ENCODE measurements at places on chromosomes 6 and 20. TPM values are rescaled to one million over a fixed set of nuclear protein-coding genes. Genes with fewer than 3 reads are reported as not detected.

BIRC7 gene
- not detected for total RNA-seq

VIP gene
- 0.32 TPM for total RNA-seq

- no peak for DNase-seq
Observed at GRCh38 chr6:20669571-20670314, 135.5 kb downstream of the CDKAL1 start.

OR12D3 gene
- not detected for total RNA-seq

- DNase-seq = peak; percentile 87
Observed at GRCh38 chr6:4603291-4603690, 172.9 kb upstream of the CDYL start.

DNA sequence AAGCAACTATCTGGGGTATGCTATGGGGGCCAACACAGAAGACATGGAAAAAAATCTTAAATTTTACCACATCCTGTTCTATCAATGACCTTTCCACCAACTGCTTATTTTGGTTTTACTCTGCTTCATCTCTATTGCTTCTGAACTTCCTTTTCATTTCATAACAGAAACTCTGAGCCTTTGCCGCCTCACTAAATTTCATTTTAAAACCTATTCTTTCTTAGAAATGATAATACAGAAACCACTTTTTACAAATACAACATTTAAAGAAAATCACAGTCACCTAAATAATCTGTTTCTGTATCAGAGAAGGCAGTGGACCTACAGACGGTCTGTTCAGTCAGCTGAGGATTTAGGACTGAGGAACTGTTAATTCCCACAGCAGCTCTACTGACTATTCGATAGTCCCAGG, 117.5 kb downstream of the KCNQ5 start:
- DNase-seq = no peak

DNA sequence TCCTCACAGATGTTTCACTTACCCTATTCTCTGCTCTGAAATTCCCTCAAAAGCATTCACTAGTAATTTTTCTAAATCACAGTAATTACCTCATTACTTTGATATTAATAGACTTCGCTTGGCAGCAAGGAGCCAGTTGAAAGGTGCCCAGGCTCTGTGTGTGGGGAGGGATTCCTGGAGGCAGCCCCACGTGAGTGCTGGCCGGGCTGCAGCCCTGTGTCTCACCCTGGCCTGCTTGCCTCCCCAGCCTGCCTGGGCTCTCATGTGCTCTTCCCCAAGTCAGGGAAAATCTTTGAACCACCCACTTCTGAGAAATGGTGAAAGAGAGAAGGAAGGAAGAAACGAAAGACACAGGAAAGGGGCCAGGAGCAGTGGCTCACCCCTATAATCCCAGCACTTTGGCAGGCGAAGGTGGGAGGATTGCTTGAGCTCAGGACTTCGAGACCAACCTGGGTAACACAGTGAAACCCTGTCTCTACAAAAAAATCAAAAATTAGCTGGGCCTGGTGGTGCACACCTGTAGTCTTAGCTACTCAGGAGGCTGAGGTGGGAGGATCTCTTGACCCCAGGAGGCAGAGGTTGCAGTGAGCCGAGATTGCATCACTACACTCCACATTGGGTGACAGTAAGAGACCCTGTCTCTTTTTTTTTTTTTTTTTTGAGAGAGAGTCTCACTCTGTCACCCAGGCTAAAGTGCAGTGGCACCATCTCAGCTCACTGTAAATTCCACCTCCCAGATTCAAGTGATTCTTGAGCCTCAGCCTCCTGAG, 20.0 kb upstream of the SNTA1 start:
- DNase-seq = no peak

- DNase-seq = no peak
Observed at GRCh38 chr6:2124260-2124709, 121.1 kb downstream of the GMDS start.

DNA sequence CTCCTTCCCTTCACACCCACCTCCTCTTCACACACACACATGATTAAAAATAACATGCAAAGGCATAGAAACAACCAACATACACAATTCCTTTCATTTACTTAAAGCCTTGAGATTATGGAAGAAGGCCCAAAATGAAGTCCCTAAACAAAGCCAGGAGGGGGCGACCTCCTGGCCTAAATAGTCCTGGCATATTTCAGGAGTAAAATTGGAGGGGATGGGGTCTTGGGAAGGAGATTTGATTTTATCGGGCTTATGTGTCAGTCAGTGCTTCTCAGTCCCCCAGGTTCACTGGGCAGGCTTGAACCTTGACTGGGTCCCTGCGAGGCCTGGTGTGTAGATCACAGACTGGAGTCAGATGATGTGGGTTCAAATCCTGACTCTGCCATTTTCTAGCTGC, 266.4 kb downstream of the SAMD5 start:
- no peak for DNase-seq

GLP1R gene
- total RNA-seq = not detected

DNA sequence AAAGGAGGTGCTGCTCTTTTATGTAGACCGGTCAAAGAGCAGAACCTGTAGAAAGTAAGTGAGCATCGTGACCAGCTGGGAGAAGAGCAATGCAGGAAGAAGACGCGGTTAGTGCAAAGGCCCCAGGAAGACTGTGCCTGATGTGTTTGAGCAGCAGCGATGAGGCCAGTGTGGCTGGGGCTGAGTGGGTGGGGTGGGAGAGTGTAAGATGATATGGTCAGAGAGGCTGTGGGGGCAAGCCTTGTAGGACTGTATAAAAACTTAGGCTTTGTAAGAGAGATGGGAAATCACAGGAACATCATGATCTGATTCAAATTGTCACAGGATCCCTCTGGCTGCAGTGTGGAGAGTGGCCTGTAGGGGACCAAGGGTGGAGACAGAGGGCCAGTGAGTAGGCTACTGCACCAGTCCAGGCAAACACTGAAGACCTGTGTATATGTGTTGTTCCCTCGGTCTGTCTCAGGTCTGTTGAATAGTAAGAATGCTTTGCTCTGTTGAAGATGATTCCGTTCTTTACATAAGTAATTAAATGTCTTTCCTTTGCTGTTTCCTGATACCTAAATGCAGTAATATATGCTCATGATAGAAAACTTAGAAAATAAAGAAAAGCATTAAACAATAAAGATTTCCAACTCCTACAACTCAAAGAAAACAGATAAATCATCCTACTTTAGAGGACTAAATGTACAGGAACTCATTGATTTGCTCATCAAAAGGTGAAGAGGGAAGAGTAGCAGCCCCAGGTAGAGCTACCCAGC, 23.6 kb upstream of the WFDC2 start:
- no peak for DNase-seq

DNA sequence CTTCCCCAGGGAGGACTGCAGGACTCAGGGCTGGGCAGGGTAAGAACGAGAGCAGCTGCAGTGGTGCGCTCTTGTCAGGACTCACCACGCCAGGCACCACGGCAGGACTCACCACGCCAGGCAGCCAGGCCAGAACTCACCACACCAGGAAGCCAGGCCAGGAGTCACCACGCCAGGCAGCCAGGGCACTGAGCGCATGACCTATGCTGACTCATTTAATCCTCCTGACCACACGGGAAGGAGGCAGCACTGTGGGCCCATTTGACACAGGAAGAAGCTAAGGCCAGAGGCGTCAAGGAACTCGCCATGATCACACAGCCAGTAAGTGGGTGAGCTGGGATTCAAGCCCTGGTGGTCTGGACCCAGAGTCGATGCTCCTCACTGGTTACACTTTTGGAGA, 189.3 kb downstream of the PREX1 start:
- DNase-seq = no peak

DNA sequence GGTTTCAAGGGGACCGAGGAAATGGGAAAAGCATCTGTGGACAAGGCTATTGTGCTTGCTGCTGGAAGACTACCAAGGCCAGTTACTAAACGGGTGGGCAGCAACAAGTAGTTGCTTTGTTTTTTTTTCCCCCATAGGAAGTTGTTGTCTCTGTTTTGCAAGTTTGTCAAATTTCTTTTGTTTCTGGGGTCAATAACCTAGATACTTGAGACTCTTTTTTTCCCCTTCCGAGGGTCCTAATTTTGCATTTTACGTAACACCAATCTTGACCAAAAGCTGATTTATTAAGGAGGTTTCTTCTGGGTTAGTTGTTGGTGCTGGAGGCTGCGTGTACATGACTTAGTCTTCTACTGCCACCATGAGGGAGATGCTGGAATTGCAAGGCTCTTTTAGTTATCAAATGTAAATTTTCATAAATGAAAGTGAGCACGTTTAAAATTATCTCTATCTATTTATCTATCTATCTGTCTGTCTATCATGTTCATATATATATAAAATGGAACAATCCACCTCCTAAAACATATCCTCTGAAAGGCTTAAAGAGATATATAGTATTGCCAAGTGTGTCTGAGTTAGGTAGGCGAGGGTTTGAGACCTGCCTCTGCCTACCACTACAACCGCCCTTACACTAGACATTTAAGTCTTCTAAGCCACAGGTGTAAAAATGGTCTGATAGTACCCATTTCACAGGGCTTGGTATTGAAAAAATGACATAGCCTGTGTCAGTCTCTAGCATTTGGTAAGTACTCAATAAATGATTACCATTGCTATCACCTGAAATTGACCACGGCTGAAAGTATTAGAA, 60.2 kb downstream of the GCLC start:
- DNase-seq = no peak

GRCh38 chr6:108673602-108674001, 112.9 kb downstream of the FOXO3 start:
- no peak for DNase-seq

- peak; percentile 76 for DNase-seq
Observed at GRCh38 chr6:160085713-160086505, 35.7 kb upstream of the SLC22A1 start.

DNA sequence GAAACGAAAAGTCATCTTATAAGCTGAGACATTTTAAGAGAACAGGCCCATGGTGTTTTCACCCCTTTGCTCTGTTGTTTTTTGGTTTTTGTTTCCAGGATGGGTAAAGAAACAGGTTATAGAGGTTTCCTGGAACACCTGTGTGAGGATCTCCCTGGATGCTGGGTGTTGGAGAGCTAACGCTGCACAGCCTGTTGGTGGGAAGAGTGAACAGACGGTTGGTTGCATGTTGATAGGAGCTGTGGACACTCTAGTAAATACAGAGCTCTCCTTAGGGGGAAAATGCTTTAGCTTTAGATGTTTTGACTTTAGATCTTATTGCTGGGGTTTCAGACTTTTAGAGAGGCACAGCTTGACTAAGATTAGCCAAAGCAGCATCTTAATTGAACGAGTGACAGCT, 235.2 kb downstream of the SOX4 start:
- DNase-seq = no peak

GRCh38 chr6:107665382-107665781, 158.7 kb downstream of the SCML4 start:
- no peak for DNase-seq

DNA sequence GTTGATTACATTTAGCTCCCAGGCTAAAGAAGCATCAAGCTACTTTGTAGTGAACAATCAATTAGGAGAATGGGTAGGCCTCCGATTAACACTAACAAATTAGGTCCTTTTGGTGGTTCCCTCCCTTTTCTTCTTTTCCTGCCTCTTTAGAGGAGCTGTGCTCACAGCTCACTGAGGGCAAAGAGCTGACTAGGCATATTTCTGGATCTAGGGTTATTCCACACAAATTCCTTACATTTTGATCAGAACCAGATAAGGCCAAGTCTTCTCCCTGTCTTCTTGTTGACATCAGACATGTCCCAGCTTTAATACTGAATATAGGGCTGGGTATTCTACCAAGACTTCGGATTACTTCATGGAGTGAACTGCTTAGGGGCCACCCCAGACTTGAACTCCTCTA, 119.1 kb downstream of the PKHD1 start:
- DNase-seq = no peak

DNA sequence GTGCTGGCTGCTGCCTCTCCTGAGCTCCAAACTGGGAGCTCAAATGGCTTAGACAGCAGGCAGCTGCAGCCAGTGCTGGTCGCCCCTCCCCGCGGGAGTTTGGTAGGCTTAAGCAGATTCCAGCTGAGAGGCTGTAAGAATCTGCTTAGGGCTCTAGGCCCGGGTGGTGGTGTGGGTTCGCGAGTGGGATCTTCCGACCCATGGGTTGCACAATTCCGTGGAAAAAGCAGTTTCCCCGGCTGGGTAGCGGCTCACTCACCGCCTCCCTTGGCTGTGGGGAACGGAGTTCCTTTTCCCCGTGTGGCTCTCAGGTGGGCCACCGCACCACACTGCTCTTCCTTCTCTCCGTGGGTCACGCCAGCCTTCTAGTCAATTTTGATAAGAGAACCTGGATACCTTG, 232.5 kb downstream of the PKHD1 start:
- no peak for DNase-seq

DNA sequence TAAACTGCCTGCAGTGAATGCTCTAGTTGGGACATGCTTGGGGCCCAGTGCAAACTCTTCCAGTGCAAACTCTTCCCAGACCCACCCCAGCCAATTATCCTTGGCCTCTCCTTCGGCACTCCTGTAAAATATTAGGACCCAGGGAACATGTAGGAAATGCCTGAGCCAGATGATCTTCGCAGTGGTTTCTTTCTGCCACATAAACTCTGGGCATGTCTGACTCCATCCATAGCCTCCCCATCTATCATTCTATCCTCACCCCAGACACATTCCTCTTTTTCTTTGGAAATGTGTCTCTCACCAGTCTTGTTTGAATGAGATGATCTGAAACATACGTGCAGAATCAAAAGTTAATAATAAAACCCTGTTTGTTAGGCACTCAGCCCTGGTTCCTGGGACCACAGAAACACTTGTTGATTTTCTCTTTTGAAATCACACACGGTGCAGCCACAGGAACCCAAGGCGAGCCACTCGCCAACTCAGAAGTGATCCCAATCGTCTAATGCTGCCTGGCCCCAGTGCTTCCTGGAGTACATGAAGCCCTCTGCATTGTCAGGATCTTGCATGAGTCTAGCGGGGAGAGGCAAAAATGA, 108.9 kb upstream of the CST7 start:
- no peak for DNase-seq

GRCh38 chr6:150293423-150294173, 75.2 kb upstream of the IYD start:
- DNase-seq = no peak

ZNF341 gene
- total RNA-seq = 2.0 TPM

GRCh38 chr20:13552061-13552460, 86.7 kb downstream of the TASP1 start:
- no peak for DNase-seq

DNA sequence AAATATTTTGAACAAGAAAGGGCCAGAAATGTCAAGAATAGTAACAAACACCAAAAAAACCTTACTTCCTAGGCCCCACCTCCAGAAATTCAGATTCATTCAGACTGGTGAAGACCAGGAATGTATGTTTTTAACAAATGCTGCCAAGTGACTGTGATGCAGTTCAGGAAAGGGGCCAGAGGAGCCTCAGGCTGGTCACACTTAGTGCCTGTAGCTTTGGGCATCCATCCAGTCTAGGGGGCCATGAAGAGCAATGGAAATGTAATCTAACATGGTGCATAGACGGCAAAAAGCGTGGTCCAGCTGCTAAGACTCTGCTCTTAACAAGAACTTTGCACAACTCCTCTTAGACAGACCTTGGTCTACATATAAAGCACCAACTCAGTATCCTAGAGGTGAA, 7.1 kb downstream of the GJA1 start:
- DNase-seq = no peak
